ENCODE measurements at places on chromosomes 13 and 19. TPM values are rescaled to one million over a fixed set of nuclear protein-coding genes. Genes with fewer than 3 reads are reported as not detected.
A peak's percentile ranks its signal among the peaks of the same experiment; 100 is the strongest.

DNA sequence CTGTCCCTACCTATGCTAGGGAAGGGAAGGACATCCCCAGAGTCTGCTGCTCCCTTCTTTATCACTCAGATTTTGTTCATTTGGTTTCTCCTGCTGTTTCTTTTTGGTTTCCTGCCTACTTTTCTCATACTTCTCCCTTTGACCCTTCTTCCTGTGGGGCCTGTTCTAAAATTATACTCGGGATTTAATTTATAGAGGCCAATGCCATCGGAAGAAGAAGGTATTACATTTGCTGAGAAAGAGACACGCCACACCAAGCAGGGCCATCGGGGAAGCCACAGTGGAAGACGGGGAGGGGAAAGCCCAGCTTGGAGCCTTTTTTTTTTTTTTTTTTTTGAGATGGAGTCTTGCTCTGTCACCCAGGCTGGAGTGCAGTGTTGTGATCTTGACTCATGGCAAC lies 46.8 kb upstream of the FARP1 start:
- H3K27me3 ChIP-seq: no peaks in the 10 kb centered on the region
- no peak for DNase-seq
- no peak overlapping the region for H3K27ac ChIP-seq
- H3K4me3 ChIP-seq: no peak overlapping the region
- no peaks in the 10 kb centered on the region for H3K36me3 ChIP-seq

DNA sequence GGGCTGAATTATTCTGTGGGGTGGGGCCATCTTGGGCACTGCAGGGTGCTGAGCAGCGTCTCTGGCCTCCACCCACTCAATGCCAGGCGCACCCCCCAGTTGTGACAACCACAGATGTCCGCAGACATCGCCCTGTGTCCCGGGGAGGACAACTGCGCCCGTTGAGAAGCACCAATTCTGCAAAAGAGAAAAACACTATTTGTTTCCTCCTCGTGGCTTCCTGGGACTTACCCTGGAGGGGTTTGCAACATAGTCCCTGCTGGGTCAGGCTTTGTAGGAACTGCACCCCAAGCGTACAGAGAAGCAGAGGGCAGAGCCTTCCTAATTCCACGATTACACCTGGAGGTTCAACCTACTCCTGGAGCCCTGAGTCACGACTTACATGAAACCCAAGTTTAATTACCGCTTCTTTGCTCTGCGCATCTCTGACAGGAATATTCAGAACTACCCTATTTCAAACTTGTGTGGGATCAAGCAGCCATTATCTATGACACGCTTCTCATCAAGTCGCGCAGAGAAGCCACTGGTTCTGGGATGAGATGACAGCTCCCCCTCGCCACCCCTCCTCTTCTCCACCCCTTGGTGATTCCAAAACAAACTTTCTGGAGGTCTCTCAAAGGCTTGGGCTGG lies 11.1 kb upstream of the SLC39A3 start:
- no peaks in the 10 kb centered on the region for H3K36me3 ChIP-seq
- DNase-seq: no peak
- no peaks in the 10 kb centered on the region for H3K4me1 ChIP-seq

GRCh38 chr19:10998045-10998533 lies 37.3 kb downstream of the SMARCA4 start:
- no peaks in the 10 kb centered on the region for H3K27me3 ChIP-seq
- H3K27ac ChIP-seq: no peak overlapping the region
- no peak overlapping the region for H3K4me3 ChIP-seq
- H3K4me1 ChIP-seq: no peaks in the 10 kb centered on the region
- H3K36me3 ChIP-seq: peaks cover 30% of the 10 kb centered on the region
- no peak for DNase-seq

- peaks cover 66% of the 10 kb centered on the region for H3K27me3 ChIP-seq
- H3K36me3 ChIP-seq: no peaks in the 10 kb centered on the region
- H3K4me3 ChIP-seq: no peak overlapping the region
- DNase-seq: no peak
Observed at GRCh38 chr19:35822579-35822978, 9.9 kb upstream of the PRODH2 start.

GRCh38 chr19:18520848-18521691 lies 800 bp downstream of the ELL start:
- H3K36me3 ChIP-seq: no peaks in the 10 kb centered on the region
- no peaks in the 10 kb centered on the region for H3K27me3 ChIP-seq
- H3K4me3 ChIP-seq: peak overlapping the region; percentile 94

GRCh38 chr19:49766930-49767299 lies at the start of gene AP2A1:
TSS of gene AP2A1 (plus strand) at chr19:49767001. CDS start at chr19:49767134, 133 bp downstream.
- peaks cover 17% of the 10 kb centered on the region for H3K4me1 ChIP-seq
- H3K4me3 ChIP-seq: peak within 1 kb of the TSS; percentile 96
- no peaks in the 10 kb centered on the region for H3K27me3 ChIP-seq
- no peak for DNase-seq
- peak within 1 kb of the TSS; percentile 88 for H3K27ac ChIP-seq

DNA sequence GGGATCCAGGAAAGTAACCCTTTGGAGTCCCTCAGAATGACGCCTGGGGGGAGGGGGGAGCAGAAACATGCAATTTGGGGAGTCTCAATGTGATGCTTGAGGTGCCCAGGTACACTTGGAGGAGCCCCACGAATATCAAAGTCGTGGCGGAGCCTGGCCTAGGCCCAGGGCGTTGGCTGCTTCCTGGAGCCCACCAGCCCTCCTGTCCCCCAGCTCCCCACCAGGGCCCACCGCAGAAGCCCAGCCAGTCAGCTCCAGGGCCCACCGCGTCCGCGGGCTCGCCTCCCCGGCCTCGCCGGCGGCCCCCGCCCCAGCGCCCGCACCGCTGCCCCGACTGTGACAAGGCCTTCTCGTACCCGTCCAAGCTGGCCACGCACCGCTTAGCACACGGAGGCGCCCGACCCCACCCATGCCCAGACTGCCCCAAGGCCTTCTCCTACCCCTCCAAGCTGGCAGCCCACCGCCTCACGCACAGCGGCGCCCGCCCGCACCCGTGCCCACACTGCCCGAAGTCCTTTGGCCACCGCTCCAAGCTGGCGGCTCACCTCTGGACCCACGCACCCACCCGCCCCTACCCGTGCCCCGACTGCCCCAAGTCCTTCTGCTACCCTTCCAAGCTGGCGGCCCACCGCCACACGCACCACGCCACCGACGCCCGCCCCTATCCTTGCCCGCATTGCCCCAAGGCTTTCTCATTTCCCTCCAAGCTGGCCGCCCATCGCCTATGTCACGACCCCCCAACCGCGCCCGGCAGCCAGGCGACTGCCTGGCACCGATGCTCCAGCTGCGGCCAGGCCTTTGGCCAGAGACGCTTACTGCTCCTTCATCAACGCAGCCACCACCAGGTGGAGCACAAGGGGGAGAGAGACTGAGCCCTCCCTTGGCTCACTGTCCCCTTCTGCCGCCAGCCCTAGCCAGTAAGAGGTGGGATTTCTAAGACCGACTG lies 2.1 kb downstream of the ZNF575 start:
- H3K4me3 ChIP-seq: no peak overlapping the region
- DNase-seq: no peak
- H3K36me3 ChIP-seq: no peaks in the 10 kb centered on the region
- peaks cover 12% of the 10 kb centered on the region for H3K4me1 ChIP-seq
- H3K27me3 ChIP-seq: no peaks in the 10 kb centered on the region

GRCh38 chr13:99868767-99869166 lies 102.8 kb downstream of the ZIC5 start:
- no peak overlapping the region for H3K27ac ChIP-seq
- H3K27me3 ChIP-seq: no peaks in the 10 kb centered on the region
- no peak overlapping the region for H3K4me3 ChIP-seq
- 0 out of 2 replicates have a peak, but pooled peaks cover 14% of the 10 kb centered on the region for H3K4me1 ChIP-seq
- no peaks in the 10 kb centered on the region for H3K36me3 ChIP-seq

- H3K4me3 ChIP-seq: no peak overlapping the region
- no peak overlapping the region for H3K27ac ChIP-seq
- DNase-seq: no peak
- no peaks in the 10 kb centered on the region for H3K27me3 ChIP-seq
Observed at GRCh38 chr13:48629277-48629676, 24.5 kb upstream of the CYSLTR2 start.

IGSF23 gene
- not detected for total RNA-seq

FFAR3 gene
- total RNA-seq: not detected

FPR3 gene
- not detected for total RNA-seq
